ENCODE measurements at places on chromosomes 5 and 9. TPM values are rescaled to one million over a fixed set of nuclear protein-coding genes. Genes with fewer than 3 reads are reported as not detected.

Gene HRH2
- total RNA-seq, result 0.82 TPM

Gene SAXO1
- not detected for total RNA-seq

Gene DBH
- total RNA-seq, result not detected

GRCh38 chr9:98632839-98633238 is 75.9 kb downstream of the GABBR2 start:
- H3K27ac ChIP-seq, result no peak overlapping the region
- no peak for DNase-seq
- no peaks in the 10 kb centered on the region for H3K4me1 ChIP-seq
- H3K27me3 ChIP-seq, result no peaks in the 10 kb centered on the region
- H3K36me3 ChIP-seq, result no peaks in the 10 kb centered on the region

DNA sequence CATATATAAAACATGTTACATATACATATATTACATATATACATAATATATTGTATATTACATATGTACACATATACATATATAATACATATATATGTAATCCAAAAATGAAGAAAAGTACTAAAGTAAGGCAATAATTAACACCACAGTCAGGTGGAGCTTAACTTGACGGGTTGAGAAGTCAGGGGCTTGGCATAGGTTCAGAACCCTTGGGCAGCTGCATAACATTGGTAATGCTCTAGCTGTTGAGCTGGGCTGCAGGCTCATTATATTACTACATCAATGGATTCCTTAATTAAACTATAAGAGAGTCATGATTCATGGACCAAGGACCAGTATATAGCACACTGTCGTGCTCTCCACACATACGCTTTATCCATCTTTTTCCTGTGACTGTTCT is 435.2 kb upstream of the ADAMTS16 start:
- DNase-seq, result no peak
- H3K27me3 ChIP-seq, result no peaks in the 10 kb centered on the region
- no peak overlapping the region for H3K4me3 ChIP-seq
- no peaks in the 10 kb centered on the region for H3K4me1 ChIP-seq
- no peak overlapping the region for H3K27ac ChIP-seq

GRCh38 chr9:134055981-134056461 is 11.8 kb downstream of the BRD3 start:
- no peaks in the 10 kb centered on the region for H3K27me3 ChIP-seq
- H3K4me1 ChIP-seq, result peaks cover 15% of the 10 kb centered on the region
- H3K36me3 ChIP-seq, result no peaks in the 10 kb centered on the region
